Kidney epithelial cell (primary cell): ENCODE measurements at places on chromosomes 6 and 20. TPM values are rescaled to one million over a fixed set of nuclear protein-coding genes. Genes with fewer than 3 reads are reported as not detected.

Gene PRSS35
- 0.08 TPM in 1 of 2 replicates, not detected in the other for total RNA-seq

Gene ZNF831
- not detected in 2 replicates for total RNA-seq

Gene PBOV1
- not detected in 2 replicates for total RNA-seq

Gene HRH3
- total RNA-seq: not detected in 2 replicates

Gene HINT3
- 25.5 and 30.5 TPM in 2 replicates for total RNA-seq

Gene MRAP2
- not detected in 2 replicates for total RNA-seq

Gene GPR31
- not detected in 2 replicates for total RNA-seq

Gene TRERF1
- 0.75 and 1.4 TPM in 2 replicates for total RNA-seq

Gene KHDC1L
- total RNA-seq: not detected in 2 replicates

Gene FERMT1
- total RNA-seq: 21.9 and 22.1 TPM in 2 replicates

Gene LRRN4
- 65.3 and 71.2 TPM in 2 replicates for total RNA-seq
